ENCODE measurements at places on chromosomes 3 and 15.

GRCh38 chr15:61660579-61660978, 399.7 kb downstream of the VPS13C start:
- DNase-seq: no peak

GRCh38 chr15:58471348-58471747, 39.6 kb downstream of the LIPC start:
- no peak for DNase-seq

DNA sequence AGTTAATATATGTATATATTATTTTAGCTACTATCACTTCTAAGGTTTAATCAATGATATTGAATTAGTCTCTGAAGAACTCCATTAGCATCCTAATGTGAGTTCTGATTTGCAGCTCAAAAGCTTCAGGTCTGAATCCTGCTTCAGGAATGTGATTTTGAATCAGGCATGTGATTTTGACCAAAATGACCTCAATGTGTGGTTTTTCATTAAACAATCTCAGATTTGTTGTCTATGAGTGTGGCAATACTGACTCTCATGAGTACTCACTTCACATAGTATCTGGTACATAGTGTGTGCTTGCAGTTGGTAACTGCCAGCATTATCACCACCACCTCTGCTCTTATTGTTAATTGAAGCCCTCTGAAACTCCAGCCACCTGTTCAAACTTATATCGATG, 251.0 kb downstream of the KCNH8 start:
- no peak for DNase-seq

DNA sequence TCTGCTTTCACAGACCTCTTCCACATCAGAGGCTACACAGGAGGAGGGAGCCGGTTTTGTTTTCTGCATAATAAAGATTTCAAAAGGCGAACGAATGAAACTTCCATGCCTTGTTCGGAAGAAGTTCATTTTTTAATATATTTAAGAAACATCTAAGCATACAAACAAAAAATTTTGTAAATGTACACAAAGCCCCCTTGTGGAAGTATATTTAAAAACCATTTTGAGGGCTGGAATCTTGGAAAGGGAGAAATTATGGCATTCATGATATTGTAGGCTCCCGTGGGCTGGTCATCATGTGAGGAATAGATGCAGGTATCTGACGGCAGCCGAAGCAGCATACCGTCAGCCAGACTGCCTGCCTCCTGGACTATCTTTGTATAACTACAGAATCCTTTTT, 90.4 kb downstream of the MECOM start:
- no peak for DNase-seq

All from T-cell (primary cell).